Sigmoid colon (tissue), 7 donors: ENCODE measurements at places on chromosomes 1 and 21. TPM values are rescaled to one million over a fixed set of nuclear protein-coding genes. Genes with fewer than 3 reads are reported as not detected.

GRCh38 chr21:42117229-42117966 is 46.3 kb downstream of the UMODL1 start:
- no peaks in the 10 kb centered on the region for H3K36me3 ChIP-seq
- peaks cover 45% of the 10 kb centered on the region for H3K27me3 ChIP-seq
- peaks cover 8% of the 10 kb centered on the region for H3K4me1 ChIP-seq

DNA sequence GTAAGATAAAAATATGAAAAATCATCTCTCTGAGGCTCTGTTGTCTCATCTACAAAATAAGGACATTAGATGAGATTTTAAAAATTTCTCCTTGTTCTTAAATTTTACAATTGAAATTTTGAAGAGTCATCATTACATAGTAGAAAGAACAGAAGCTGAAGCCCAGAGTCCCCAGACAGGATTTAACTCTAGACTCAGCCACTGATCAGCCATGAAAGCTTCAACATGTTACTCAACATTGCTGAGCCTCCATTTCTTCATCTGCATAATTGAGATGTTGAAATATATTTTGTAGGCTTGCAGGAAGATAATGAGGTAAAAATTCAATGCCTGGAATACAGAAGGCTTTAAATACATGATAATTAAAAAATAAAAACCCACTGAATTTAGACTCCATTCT is 633.3 kb downstream of the LMO4 start:
- H3K36me3 ChIP-seq = no peaks in the 10 kb centered on the region
- H3K27me3 ChIP-seq = no peaks in the 10 kb centered on the region
- H3K27ac ChIP-seq = no peak overlapping the region
- no peak for DNase-seq
- no peaks in the 10 kb centered on the region for H3K4me1 ChIP-seq
- no peak overlapping the region for H3K4me3 ChIP-seq

GRCh38 chr1:83511146-83511726 is 487.7 kb downstream of the TTLL7 start:
- no peak overlapping the region for H3K4me3 ChIP-seq
- no peak for DNase-seq
- no peak overlapping the region for H3K27ac ChIP-seq
- peaks cover 46% of the 10 kb centered on the region for H3K4me1 ChIP-seq
- H3K27me3 ChIP-seq = no peaks in the 10 kb centered on the region
- no peaks in the 10 kb centered on the region for H3K36me3 ChIP-seq

DNA sequence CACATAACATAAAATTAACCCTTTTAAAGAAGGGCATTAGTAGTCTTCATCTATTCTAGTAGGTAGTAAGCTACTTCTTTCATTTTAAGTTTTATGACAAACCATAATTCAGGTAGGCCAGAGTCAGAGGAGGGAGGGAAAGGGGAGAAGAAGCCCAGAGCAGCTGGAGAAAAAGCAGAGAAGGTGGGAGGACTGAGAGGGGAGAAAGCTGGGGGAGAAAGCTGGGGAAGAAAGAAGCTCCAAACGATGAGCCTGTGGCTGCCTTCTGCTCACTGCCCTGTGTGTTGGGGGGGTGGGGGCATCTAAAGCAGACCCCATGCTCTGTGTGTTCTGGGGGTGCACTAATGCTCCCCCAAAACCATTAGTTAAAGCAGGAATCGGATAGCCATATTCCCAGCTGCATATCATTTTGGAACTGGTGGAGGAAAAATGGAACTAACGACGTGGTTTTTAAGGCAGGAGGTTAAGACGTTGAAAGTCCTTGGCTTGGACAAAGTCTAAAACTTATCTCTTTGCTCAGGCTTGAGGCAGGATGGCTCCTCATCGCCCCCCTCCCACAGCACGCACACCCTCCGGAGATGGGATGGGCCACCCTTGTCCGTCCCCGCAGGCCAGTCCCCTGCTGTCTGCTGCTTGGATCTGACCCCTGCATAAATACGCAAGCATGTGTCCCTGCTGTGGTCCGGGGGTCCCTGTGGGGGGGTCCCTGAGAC is 184.2 kb downstream of the DYRK1A start:
- H3K27ac ChIP-seq = peak overlapping the region; percentile 61
- no peaks in the 10 kb centered on the region for H3K36me3 ChIP-seq
- H3K4me3 ChIP-seq = peak overlapping the region; percentile 13
- no peaks in the 10 kb centered on the region for H3K27me3 ChIP-seq
- DNase-seq = peak; percentile 60
- peaks cover 56% of the 10 kb centered on the region for H3K4me1 ChIP-seq

GRCh38 chr1:37958690-37959089 is 11.8 kb upstream of the INPP5B start:
- no peak for DNase-seq
- H3K27ac ChIP-seq = no peak overlapping the region
- H3K4me1 ChIP-seq = peaks cover 6% of the 10 kb centered on the region
- H3K36me3 ChIP-seq = peaks cover 79% of the 10 kb centered on the region
- H3K27me3 ChIP-seq = no peaks in the 10 kb centered on the region
- no peak overlapping the region for H3K4me3 ChIP-seq

DNA sequence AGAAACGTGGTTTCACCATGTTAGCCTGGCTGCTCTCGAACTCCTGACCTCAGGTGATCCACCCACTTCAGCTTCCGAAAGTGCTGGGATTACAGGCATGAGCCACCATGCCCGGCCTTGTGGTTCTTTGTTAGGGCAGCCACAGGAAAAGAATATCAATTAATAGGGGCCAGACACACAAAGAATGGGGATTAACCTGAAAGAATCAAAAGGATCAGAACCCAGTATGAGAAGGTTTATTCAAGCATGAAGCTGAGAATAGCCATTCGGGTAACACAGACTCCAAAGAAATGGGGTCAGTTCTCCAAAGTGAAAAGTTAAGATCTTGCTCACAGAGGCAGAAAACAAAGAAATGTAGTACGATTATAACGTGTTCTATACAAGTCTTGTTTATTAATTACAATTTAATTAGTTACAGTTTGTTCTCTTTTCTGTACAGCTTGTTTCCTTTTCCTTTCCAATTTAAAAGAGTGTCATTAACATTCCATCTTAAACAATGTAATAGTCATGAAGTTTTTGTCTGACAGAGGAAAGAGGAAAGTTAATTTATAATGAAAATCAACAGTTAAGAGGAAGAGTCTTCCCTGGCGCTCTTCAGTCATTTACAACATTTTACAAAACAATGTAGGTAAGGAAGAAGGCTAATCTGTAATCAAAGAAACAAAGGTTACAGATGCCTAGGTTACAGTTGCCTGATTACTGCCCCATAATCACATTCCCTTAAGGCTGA is 51.3 kb upstream of the SLC45A1 start:
- DNase-seq = no peak
- H3K27me3 ChIP-seq = no peaks in the 10 kb centered on the region
- no peak overlapping the region for H3K4me3 ChIP-seq
- no peaks in the 10 kb centered on the region for H3K36me3 ChIP-seq

DNA sequence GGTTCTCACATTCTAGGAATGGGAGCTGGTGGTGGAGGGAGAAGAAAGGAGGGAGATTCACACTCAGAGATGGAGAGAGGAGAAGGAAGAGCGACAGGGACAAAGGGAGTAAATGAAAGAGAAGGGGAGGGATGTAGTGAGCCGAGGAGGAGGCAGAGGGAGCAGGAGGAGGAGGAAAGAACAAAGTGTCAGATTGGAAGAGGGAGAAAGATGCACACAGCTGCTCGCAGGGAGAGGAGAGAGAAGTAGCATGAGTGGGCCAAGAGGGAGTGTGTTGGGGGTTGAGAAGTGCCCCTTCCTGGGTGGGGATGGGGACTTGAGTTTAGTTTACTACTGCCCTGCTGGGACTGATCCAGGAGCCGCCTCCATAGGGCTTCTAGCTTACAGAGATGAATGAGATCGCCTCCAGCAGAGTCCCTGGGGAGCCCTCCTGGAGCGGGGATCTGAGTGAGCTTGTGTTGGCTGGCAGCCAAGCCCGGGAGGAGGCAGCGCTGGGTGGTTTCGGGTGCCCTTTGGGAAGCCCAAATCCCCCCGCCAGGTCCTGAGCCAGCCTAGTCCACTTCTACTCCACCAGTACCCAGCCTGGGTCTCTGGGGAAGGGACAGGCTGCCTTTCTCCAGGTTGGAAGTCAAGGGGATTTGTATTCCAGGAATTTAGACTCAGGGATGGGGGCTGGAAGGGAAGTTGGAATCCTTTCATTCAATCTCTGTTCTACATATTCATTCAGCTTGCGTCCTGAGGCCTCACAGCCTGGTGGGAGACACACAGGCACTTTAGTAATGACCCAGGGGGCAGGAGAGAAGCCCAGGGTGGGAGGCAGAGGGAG is 20.9 kb downstream of the PTPRU start:
- DNase-seq = peak; percentile 65
- H3K27me3 ChIP-seq = peaks cover 28% of the 10 kb centered on the region
- no peak overlapping the region for H3K27ac ChIP-seq
- no peak overlapping the region for H3K4me3 ChIP-seq
- H3K36me3 ChIP-seq = no peaks in the 10 kb centered on the region
- peaks cover 25% of the 10 kb centered on the region for H3K4me1 ChIP-seq

DNA sequence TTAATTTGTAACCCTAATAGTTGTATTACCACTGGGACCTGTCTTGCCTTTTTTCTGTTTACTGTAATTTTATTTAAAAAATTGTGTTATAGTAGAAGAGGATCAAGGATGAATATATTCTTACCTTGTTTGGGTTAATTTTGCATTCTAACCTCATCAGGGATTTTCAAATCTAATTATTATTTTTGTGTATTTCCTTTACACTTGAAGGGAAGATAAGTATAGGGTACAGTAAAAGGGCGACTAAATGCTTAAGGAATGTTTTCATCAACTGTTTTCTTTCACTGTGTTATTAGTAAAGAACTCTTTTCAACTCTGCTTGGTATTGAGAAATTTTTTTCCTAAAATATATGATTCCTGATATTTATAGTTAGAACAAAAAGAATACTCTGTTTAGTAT is 33.3 kb downstream of the OSBPL9 start:
- no peak overlapping the region for H3K4me3 ChIP-seq
- H3K4me1 ChIP-seq = peaks cover 69% of the 10 kb centered on the region
- H3K27ac ChIP-seq = no peak overlapping the region

GRCh38 chr1:116737855-116738321 is 16.3 kb upstream of the CD2 start:
- no peak for DNase-seq
- H3K4me1 ChIP-seq = no peaks in the 10 kb centered on the region
- no peaks in the 10 kb centered on the region for H3K27me3 ChIP-seq
- H3K36me3 ChIP-seq = no peaks in the 10 kb centered on the region

DNA sequence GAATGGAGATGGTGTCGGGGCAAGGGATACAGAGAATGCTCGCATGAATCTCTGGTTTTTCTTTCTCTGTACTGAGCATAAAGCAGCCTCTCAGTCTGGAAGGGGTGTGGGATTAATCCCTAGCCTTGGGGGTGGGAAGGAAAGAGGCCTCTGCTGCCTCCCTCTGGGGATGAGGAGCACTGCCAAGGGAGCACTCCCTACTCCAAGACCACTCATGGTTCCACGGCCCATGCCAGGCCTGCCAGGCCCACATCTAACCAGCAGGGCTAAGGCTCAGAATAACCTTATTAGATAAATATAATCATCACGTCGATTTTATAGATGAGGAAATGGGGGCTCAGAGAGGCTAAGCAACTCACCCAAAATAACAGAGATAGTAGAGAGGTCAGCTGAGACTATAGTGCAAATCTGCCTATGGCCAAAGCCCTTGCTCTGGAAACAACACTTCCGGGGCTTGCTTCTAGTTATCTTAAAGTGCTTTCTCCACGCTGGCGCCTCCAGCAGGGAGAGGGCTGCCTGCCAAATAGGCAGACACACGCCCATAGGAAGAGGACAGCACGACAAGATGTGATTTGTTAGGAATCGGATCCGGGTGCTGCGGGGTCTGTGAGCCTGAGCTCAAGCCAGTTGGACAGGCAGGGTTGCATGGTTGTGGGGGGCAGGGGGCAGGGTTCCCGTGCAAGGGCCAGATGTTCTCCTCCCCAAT is 522 bp downstream of the TEX35 start:
- no peak overlapping the region for H3K27ac ChIP-seq
- H3K36me3 ChIP-seq = no peaks in the 10 kb centered on the region
- H3K4me3 ChIP-seq = no peak overlapping the region

DNA sequence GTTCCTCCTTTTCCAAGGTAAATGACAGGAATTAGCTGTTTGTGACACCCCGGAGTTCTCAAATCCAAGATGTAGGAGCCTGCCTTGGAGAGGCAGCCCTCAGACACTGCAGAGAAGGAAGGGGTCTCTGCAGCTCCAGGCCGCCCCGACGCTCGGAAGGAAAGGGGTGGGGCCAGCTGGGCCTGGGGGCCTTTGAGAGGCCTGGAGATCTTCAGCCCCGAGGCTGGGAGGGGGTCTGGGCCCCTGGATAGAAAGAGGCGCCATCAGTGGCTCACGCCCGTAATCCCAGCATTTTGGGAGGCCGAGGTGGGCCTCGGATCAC is 1.1 kb upstream of the TNFRSF18 start:
- H3K36me3 ChIP-seq = no peaks in the 10 kb centered on the region
- H3K4me1 ChIP-seq = peaks cover 26% of the 10 kb centered on the region

DNA sequence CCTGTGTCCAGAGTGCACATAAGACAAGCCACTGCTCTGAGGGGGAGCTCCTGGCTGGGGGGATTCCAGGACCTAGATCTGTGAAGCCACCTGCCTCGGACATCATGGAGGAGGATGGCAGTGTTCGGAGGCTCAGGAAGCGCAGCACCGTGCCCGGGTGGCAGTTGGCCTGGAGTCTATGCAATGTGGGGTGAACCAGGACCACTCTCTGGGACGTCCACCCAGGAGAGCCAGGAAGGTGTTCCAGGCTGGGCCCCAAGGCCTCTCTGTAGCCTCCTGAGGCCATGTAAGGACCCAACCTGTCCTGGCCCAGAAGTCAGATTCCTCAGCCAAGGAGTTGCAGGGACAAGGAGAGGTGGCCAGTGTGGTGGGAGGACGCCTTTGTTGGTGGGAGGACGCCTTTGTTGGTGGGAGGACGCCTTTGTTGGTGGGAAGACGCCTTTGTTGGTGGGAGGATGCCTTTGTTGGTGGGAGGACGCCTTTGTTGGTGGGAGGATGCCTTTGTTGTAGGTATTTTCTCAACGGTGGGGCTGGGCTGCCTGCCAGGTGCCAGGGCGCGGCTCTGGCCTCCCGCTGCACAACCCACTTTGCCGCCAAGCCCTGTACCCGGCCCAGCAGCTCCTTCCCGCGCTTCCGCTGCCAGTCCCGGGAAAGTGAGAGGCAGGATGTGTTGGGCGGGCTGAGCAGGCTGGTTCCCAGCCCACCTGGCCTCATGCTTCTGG is 30.6 kb upstream of the BMP8B start:
- H3K27ac ChIP-seq = no peak overlapping the region
- H3K4me3 ChIP-seq = no peak overlapping the region
- no peaks in the 10 kb centered on the region for H3K36me3 ChIP-seq
- H3K4me1 ChIP-seq = no peaks in the 10 kb centered on the region
- H3K27me3 ChIP-seq = peaks cover 22% of the 10 kb centered on the region

The SPRR2E gene
- not detected for total RNA-seq

The EFNA3 gene
- 3.0 TPM for total RNA-seq
